Transverse colon (tissue), 4 donors: ENCODE measurements at places on chromosomes 3 and 15. TPM values are rescaled to one million over a fixed set of nuclear protein-coding genes. Genes with fewer than 3 reads are reported as not detected.

Gene FGF7
- 18.6 TPM for total RNA-seq

Gene CMTM6
- 68.9 TPM for total RNA-seq

Gene CPLX3
- total RNA-seq: not detected

Gene EFCC1
- 1.9 TPM for total RNA-seq

Gene KCNAB1
- 0.20 TPM for total RNA-seq

Gene OR5K2
- not detected for total RNA-seq

Gene TLR9
- total RNA-seq: not detected

Gene LRRC3B
- not detected for total RNA-seq

Gene CFAP20DC
- 0.20 TPM for total RNA-seq

Gene STOML1
- 7.5 TPM for total RNA-seq

Gene THRB
- 9.8 TPM for total RNA-seq

Gene EAF1
- 21.8 TPM for total RNA-seq

Gene IGSF10
- 2.4 TPM for total RNA-seq

Gene RAB43
- 23.1 TPM for total RNA-seq

Gene STARD9
- total RNA-seq: 18.6 TPM

Gene SRGAP3
- total RNA-seq: 20.2 TPM

Gene TNNC1
- total RNA-seq: not detected

Gene ECT2
- total RNA-seq: 4.1 TPM
